ENCODE measurements at places on chromosomes 6 and 20.

DNA sequence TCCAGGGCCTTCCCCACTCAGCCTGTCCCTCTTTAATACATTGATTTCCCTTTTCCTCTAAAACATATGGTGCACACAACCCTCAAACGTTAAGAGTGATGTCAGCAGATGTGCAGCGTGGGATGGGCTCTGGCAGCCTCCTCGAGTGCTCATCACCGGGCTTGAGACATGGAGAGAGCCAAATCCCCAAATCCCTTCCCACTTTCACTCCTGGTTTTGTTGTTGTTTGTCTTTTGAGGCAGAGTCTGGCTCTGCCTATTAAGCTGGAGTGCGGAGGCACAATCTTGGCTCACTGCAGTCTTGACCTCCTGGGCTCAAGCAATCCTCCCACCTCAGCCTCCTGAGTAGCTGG lies 5.8 kb upstream of the PLTP start:
- no peak for DNase-seq

DNA sequence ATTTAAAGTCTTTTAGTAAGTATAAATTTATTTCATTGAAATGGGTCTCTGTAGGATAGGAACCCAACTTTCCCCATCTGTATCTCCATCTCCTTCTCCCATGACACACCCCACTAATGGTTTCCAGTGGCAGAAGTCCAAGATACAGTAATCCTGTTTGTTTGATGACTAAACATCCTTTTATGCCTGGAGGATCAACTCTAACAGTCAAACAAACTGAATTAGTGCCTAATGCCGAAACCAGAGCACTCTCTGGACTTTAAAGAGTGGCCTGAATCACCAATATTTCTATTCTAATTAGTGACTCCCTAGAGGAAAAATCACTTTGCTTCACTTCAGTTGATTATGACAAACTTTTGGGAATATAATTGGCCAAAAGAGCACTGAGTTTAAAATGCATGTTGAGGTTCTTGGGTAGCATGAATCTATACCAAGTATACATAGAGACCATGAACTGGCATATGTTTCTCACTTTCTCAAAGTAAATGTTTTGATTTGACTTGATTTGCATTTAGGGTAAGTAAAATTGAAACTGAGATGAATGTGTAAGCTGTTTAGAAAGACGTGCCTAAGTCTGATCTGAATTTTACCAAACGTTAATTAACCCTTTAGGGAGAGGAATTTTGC lies 776.4 kb upstream of the NRSN1 start:
- DNase-seq, result no peak

- no peak for DNase-seq
These were observed 48.7 kb downstream of the SLC35F1 start for GRCh38 chr6:117955684-117956256.

- DNase-seq, result no peak
These were observed 454.4 kb downstream of the MAFB start for GRCh38 chr20:40234593-40234992.

DNA sequence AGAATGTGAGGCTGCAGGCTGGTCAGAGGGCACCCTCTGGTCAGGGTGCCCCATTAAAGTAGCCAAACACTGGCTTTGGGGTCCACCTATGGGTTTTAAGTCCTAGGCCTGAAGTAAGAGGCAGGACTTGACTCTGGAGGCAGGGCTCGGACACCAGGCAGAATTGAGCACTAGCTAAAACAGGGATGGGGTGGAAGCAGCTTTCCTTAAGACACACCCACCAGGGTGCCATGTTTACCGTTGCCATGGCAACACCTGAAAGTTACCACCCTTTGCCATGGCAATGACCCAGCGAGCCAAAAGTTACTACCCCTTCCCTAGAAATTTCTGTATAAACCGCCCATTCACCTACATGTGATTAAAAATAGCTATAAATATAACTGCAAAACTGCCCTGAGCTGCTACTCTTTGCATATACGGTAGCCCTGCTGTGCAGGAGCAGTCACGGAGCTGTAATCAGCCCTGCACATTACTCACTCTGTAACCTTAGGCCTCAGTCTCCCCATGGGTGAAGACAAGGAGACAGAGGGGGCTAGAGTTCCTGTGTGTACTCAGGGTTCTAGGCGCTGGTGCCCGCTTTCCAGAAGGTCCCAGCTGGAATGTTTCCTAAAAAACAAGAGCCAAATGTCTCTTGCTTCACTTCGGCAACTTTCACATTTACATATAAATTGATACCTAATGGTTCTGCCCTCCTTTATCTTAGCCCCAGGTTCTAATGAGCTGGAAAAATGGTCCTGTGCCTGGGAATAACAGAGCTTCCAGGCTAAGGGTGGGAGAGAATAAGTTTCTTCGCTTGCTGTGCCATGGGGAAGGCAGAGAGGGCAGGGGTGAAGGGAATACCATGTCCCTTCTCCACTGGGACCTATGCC lies 27.2 kb upstream of the SRSF6 start:
- DNase-seq, result no peak

DNA sequence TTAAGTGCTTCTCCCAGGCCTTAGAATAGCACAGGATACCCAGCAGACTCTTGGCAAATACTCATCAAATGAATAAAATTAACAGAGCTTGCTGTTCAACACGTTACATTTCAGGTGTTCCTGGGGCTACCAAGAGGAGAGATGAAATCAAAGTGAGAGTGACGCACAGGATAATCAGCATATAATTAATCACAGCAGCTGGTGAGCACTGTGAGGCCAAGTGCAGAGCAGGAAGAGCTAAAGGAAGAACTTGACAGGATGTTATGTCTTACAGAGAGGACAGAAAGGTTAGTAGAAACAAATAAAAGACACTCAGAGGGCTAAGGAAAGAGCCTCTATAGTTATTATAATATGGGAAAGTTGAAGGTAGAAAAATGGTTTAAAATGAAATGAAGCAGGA lies 8.8 kb downstream of the PPIL1 start:
- no peak for DNase-seq

DNA sequence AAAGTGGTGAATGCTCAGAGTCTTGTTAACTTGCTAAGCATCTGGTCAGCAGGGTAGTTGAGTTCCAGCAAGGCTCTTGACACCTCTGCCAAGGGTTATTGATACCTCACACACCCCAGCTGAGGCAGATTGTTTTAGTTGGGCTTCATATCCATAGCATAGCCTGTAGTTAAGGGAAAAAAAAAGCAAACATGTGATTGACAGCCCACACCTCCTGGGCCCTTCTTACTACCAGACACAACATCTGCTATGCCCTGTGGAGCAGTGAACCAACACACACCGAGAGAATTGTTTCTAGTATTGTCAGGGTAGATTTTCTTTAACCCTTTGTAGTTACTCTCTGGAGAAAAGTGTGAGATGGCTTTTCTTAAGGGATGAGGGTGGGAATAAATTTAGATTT lies 697.0 kb upstream of the POU3F2 start:
- DNase-seq, result no peak

- no peak for DNase-seq
These were observed 884 bp upstream of the CUTA start for GRCh38 chr6:33418690-33419291.

GRCh38 chr6:3421791-3422434 lies 34.9 kb downstream of the SLC22A23 start:
- no peak for DNase-seq

- no peak for DNase-seq
These were observed 45.6 kb upstream of the STX16 start for GRCh38 chr20:58605292-58606065.

DNA sequence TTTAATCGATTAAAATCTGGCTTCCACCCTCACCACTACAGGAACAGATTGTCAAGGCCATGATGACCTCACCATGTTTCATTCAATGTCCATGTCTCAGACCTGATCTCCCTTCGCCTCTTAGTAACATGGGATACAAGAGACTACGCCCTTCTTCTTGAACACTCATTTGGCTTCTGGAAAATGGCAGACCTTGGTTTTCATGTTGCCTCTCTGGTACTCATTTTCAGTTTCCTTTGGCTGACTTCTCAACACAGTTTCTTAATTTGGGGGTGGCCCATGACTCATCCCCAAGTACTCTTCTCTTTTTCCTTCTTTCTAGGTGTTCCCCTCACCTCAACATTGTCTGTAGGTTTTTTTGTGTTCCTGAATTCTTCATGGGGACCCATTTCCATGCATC lies 22.7 kb downstream of the TMX4 start:
- DNase-seq, result no peak

DNA sequence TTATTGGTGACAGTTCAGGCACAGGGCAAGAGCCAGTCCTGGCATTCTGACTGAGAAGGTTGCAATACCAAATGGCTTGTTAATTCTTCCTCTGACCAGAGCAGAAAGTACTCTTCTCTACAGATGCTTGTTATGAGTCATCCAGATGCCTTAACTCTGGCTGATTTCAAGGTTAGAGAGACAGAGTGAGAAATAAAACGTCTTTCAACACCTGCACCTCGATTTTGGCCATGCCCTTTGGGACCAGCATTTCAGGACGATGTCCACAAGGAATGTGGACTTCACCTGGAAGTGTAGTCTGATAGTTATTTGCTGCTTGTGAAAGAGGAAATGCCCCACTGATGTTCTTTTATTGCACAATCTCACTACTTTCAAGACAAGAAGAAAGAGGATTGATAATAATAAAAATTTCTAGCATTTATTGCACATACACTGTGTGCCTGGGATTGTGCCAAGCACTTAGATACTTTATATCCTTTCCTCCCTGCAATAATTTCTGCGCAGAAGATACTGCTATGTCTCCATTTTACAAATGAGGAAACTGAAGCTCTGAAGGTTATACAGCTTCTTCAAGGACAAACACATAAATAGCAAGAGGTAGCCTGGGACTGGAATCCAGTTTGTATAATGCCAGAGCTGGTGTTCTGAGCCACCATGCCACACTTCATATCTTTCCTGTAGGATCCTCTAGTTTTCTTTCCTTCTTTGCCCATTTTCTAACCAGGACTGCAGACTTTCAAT lies 33.5 kb upstream of the MCM3 start:
- no peak for DNase-seq

DNA sequence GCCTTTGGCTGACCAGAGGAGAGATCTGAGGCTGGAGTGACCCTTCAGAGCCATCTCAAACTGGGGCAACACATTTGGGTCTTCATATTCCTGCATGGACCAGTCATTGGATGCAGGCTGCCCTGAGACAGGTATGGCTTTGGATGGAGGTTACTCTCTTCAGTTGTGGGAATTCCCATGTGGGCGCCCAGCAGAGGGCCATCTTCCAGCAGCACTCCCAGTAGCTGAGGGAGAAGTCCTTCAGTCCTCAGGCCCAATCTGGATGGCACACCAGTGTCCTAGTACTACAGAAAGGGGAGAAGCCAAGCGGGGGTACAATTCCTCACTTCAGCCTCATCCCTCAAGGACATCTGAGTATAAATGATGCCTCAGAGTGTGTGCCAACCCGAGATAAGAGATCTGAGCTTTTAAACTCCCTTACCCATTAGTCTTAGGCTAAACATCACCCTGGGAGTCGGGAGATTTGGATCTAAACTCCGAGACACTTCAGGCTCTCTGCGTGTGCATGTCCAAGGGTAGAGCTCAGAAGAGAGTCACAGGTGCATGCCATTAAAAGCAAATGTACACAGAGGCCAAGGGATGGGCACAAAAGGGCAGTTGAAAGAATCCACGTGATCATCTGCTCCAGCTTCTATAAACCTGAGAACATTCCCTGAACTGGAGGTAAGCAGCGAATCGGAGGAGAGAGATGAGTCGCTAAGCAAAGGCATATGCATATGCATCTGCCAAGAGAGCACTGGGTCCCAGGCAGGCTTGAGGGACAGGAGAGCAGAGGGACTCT lies 204.6 kb downstream of the CD83 start:
- no peak for DNase-seq

DNA sequence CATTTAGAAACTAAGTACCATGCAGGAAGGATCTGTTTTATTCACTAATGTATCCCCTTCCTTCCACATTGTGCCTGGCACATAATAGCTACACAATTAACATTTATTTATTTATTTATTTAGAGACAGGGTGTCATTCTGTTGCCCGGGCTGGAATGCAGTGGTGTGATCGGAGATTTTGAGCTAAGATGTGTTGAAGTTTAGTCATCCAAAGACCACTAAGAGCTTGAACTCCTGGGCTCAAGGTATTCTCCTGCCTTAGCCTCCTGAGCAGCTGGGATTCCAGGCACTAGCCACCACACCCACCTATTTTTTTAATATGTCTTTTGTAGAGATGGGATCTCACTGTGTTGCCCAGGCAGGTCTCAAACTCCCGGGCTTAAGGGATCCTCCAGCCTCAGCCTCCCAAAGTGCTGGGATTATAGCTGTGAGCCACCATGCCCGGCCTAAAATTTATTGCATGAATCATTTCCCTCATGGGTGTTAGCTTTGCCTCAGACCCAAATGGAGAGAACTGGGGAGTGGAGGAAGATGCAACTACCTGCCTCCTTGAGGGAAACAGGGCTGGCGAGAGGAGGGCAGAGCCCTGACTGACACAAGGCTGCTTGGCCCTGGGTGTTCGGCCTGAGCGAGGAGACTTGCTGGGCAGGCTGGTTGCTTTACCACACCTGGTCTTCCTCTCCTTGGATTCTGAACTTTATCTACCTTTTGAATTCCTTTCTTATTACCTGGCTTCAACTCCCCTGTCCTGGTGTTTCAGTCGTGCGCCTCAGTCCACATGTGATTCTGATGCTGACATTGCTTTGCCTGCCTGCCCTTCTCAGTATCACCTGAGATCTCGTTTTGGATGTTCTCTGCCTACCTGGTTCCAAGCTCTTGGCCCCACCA lies 1.7 kb upstream of the DYNLT1 start:
- no peak for DNase-seq

DNA sequence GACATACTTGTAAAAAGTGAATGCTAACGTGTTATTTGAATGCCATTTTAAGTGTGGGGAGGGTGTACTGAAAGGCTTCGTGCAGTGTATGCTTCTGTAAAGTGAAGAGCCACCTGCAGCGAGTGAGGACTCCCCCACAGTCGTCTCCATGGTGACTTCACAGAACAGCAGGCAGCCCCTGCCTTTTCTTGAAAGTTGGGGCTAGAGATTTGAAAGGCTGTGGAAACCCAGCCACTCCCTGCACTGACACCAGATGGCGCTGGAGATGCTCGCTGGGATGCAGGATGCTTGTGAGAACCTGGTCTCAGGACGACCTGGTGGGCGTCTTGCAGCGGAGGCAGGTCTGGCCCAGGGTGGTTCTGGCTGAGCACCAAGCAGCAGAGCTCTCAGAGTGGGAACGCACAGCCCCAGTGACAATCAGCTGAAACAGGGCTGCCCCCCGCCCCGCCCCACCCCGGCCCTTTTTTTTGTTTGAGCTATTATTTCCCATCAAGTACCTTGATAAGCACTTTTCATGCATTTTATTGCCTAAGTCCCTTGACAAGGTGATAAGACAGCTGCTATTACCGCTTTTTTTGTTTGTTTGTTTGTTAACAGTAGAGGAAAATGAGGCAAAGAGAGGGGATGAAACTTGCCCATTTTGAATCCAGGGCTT lies 150.3 kb downstream of the SYCP2 start:
- DNase-seq, result peak; percentile 3

DNA sequence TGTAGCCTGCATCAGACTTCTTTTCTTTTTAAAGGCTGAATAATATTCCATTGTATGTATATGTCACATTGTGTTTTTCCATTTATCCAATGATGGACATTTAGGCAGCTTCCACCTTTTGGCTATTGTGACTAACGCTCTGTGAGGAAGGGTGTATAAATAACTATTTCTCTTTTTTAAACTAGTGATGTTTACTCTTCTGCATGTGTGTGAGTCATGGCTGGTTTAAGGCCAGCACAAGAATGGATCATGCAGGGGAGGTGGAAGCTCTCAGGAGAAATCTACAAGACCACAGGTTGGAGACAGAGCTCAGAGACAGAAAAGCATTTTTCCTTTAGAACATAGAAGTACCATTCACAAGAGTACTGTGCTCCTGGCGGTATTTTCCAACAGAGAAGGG lies 307.2 kb downstream of the SOX4 start:
- DNase-seq, result no peak

Data from NCI-H1694 (cell line).